ENCODE measurements at places on chromosomes 1 and 21.

- DNase-seq, result no peak
These were observed 37.1 kb downstream of the TRAPPC10 start for GRCh38 chr21:44049182-44049581.

GRCh38 chr1:65233782-65234181 is 75.6 kb upstream of the DNAJC6 start:
- DNase-seq, result no peak

- no peak for DNase-seq
These were observed 623.4 kb upstream of the ADAMTS5 start for GRCh38 chr21:27590271-27590670.

- no peak for DNase-seq
These were observed 17.2 kb downstream of the CDCP2 start for GRCh38 chr1:54135436-54136120.

DNA sequence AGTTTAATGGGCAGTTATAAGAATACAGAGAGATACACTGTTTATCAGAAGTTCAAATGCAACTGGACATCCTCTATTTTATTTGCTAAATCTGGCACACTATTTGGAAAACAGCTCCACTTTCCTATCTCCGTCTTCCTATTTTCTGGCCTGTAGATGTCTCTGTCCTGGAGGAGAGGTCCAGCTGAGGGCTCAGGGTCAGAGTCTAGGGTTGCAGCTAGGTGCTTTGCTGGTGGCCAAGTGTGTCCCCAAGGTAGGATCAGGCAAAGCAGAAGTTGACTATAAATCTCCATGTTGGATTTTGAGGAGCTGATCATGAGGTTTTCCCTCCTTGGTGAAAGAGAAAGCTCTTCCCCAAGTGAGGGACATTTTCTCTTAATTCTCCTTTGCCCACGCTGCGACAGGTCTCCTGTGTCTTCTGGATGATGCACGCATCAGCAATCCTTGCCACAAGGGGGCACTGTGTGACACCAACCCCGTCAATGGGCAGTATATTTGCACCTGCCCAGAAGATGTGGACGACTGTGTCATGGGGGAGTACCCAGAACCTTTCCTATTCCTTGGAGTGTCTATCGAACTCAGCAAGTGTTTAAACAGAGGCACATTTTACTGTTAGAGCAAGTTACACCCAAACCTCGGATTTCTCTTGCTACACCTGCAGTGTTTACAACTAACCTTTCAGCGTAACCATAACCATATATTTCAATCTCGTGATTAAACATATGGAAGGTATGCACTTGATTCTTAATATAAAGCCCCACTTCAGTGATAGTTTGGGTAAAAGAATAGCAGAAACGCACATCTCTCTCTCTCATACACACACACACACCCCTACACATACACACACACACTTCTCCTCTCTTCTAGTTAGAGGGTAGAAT is 10.2 kb downstream of the ADAM30 start:
- DNase-seq, result peak; percentile 19

GRCh38 chr1:109493227-109493626 is 667 bp upstream of the CYB561D1 start:
- no peak for DNase-seq

DNA sequence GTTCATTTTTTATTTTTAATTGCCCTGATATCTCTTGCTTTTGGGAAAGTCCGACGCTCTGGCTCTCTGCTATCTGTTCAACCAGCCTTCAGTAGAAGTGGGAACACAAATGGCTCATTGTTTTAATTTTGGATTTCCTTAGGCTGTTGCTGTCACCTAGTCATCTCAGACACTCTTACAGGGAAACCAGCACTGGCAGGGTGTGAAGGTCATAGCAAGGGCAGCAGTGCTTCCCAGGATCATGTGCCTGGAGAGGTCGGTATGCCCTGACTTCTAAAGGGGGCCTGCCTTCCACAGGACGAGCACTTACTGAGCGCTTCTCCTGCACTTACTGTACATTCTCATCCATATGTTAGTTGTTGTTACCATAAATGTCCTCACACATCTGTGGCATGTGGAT is 224.2 kb downstream of the DISC1 start:
- no peak for DNase-seq

DNA sequence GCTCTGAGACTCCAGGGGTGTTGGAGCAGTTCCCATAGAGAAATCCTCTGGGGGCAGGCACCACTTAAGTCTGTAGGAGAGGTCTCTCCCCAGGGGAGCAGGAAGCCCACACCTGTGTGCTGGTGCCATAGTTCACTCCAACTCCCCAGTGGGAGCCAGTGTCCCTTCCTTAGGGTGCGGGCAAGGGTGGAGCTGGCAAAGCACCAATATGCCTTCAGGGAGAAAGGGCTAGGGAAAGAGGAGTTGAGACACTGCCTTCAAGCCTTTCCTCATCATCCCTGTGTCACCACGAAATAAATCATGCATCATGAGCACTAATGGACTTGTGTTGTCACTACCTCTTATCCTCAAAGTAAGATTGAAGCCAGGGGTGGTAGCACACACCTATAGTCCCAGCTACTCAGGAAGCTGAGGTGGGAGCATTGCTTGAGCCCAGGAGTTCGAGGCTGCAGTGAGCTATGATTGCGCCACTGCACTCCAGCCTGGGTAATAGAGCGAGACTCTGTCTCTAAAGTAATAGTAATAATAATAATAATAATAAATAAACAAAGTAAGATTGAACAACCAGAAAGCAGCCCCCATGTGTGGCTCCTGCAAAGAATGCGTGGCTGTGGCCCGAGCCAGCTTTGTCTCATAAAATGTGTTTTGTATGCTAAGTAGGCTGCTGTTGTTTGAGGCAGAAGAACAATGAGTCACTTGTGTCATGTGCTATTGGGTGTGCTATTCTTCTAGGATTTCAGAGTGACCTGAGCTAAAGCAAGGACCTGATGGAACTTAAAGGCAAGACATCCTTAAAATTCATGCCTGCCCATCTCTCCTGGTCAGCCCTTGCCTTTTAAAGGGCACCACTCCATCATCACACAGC is 6.7 kb upstream of the TIE1 start:
- DNase-seq, result no peak

GRCh38 chr21:26389971-26390641 is 183.0 kb downstream of the CYYR1 start:
- no peak for DNase-seq

- no peak for DNase-seq
These were observed 58.0 kb downstream of the NKAIN1 start for GRCh38 chr1:31181515-31182343.

DNA sequence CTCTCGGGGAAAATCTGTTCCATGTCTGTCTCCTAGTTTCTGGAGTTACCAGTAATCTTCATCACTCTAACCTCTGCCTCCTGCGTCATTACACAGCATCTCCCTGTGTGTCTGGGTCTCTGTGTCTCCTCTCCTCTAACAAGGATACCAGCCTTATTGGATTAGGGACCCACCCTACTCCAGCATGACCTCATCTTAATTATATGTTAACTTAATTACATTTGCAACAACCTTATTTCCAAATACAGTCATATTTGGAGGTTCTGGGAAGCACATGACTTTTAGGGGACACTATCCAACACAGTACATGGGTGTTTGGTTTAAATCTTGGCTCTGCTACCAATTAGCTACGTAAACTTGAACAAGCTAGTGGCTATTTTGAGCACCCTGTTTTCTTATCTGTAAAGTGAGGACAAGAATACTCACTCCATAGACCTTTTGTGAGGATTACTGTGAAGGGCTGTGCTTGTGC is 83.9 kb upstream of the SGIP1 start:
- no peak for DNase-seq

DNA sequence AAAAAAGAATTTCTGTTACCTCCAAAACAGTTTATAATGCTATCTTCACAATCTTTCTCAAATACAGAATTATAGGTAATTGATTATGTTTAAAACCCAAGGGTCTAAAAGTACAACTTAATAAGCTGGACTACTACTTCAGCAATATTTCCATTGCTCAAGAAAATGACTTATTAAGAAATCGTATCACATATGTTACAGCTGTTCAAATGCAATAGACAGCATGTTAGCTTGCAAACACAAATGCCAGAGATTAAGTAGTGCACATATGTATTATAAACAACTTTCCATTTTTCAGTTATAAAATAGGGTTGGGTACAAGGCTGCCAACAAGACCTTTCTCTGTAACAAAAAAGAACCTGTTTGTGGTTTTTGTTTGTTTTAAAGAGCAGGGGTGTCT is 211.0 kb upstream of the DMRTA2 start:
- DNase-seq, result no peak

- DNase-seq, result no peak
These were observed 7.6 kb upstream of the ERG start for GRCh38 chr21:38505654-38506523.

DNA sequence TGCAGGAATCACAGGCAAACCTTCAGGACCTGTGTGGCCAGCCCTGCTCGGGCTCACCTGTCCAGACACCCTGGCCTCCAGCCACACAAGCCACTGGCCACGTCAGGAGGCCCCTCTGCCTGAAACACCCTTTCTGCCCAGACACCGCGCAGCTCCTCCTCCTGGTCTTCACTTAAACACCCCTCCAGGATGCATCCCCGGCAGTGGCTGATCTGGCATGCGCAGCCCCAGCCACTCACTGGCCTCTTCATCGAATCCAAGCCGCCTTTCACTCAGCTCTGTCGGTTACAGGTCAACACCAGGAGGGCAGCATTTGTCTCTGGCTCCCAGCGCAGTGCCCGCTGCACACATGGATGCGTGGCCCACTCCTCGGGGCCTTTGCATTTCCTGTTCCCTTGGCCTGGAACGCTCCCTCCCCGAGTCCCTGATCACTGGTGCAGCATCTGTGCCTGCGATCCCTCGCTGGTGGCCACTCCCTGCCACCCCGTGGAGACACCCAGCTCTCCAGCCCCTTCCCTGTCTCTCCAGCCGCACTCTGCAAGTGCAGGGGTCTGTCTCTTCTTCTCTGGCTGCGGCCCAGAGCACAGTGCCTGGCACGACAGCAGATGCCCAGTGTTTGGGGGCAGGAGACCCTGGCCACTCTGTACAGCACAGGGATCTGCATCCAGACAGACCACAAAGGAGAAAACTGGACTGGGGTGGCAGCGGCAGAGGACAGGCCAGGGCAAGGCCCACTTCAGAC is 9.4 kb downstream of the TPRG1L start:
- no peak for DNase-seq

GRCh38 chr1:218896202-218896601 is 277.5 kb upstream of the LYPLAL1 start:
- no peak for DNase-seq

DNA sequence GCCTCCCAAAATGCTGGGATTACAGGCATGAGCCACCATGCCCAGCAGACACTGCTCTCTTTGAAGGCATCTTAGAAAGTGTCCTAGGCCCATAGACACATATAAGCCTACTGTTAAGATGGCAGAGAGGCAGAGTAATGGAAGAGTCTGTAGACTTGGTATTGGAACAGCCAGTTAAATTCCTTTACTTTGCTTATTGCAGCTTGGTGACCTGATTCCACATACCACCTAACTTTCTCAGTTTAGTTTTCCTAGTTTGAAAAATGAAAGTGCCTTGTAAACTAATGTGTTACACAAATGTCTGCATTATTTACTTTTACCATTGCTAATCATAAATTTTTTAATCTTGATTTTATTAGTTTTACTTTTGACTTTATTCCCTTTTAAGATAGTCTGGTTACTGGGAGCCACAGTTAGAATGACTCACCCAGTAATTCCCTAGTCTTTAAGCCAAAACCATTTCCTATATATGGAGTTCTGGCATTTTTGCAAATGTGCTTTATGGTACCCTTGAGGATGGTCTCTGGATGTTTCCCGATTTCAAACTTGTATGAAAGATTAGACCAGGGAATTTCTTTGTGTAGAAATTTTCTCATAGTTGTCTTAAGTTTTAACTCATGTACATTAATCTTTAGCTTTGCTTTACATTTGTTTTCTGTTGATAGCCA is 6.4 kb downstream of the SMAP2 start:
- DNase-seq, result no peak

GRCh38 chr1:160653620-160654016 is 6.8 kb upstream of the SLAMF1 start:
- no peak for DNase-seq

DNA sequence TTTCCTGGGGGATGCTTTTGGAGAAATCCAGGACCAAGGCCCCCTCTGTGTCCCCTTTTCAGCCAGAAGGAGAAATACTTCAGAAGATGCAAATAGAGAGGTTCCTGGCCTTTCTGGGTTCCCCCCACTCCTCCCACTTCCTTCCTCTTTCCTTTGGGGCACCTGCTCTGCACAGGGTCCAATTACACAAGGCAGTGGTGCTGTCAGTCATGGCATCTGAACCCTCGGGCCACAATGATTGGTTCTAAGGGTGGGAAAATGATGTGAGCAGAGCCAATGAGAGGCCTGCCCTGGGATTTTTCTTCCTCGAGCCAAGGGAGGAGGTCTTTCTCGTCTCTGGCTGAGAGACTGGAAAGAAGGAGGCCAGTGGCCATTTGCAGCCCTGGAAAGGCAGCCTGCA is 282.2 kb downstream of the NPHP4 start:
- no peak for DNase-seq

- DNase-seq, result no peak
These were observed 11.4 kb downstream of the KCNJ6 start for GRCh38 chr21:37904856-37905255.

DNA sequence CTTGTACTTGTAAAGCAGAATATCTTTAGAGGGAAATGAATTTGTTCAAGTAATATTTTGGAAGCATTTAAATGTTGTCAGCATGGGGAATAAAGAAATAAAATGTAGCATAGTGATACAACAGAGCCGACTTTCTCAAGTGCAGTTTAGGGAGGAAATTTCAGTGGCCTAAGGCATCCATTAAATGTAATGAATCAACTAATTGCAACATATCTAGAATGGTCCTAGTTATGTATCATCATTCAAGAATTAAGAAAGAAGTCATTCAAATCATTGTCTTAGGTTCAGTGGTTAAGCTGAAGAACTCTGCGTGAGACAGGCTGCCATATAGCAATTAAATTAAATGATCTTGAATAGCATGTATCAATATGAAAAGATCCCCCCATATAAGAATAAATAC is 360.7 kb downstream of the TBX15 start:
- DNase-seq, result no peak

DNA sequence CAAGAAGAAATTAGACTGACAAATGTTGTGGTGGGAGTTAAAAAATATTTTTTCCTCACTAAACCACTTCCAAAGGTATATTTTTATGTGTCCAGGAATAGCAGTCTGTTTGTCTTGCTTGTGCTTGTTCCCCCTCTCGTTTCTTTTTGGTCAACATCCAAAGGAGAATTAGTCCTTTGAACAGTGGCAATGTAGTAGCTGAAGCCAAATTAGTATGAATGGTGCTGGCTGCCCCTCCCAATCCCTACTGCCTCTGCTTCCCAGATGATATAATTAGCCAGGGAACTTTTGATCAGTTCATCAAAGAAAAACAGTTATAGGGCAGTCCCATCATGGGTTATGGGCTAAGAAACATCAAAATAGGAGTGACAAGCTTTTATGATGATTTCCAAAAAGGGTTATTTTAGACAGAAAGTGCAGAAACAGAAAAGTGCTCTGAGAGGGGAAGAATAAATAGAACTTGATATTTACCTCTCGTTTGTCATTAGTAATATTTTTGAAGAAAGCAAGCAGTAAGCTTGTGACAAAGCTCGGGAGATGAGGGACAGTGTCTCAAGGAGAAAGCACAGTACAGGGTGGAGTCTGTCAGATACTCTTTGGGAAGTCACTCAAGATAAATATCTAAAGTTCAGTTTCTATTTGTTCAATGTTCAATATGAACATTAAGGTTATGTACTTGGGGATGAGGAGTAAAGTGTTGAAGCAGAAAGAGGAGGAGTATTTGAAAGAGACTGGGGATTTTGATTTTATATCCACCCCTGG is 239.1 kb downstream of the HLX start:
- no peak for DNase-seq

- DNase-seq, result no peak
These were observed 114.5 kb downstream of the CACHD1 start for GRCh38 chr1:64584479-64584878.

All from activated CD8-positive, alpha-beta memory T cell treated with anti-CD3 and anti-CD28 coated beads for 4 hours (primary cell).